ENCODE measurements at places on chromosomes 12 and 14.

- DNase-seq: no peak
- no peaks in the 10 kb centered on the region for H3K36me3 ChIP-seq
- H3K27ac ChIP-seq: no peak overlapping the region
- no peaks in the 10 kb centered on the region for H3K27me3 ChIP-seq
- no peak overlapping the region for H3K4me3 ChIP-seq
- no peaks in the 10 kb centered on the region for H3K4me1 ChIP-seq
These were observed 50.3 kb upstream of the TRIM9 start for GRCh38 chr14:51145246-51145645.

- no peaks in the 10 kb centered on the region for H3K36me3 ChIP-seq
- H3K27me3 ChIP-seq: no peaks in the 10 kb centered on the region
- no peak for DNase-seq
These were observed 66.0 kb upstream of the ACTN1 start for GRCh38 chr14:69044965-69045555.

DNA sequence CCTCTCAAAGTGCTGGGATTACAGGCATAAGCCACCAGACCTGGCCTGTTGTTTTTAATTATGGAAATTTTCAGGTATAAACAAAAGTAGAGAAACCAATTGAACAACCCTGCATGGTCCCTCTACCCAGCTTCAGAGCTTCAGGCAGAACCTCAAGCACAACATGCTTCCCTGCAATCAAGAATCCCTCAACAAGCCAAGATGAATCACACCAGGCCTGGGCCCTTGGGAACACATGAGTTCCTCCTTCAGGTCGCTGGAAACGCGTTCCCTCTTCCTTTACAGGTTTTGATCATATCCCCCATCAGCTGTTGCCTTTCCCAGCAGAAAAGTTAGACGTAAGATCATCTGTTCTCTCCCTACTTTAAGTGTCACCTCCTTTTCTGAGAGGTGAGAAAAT, 20.5 kb upstream of the CORO1C start:
- no peak overlapping the region for H3K27ac ChIP-seq
- H3K4me1 ChIP-seq: peaks cover 10% of the 10 kb centered on the region
- H3K36me3 ChIP-seq: no peaks in the 10 kb centered on the region
- no peak for DNase-seq
- H3K27me3 ChIP-seq: no peaks in the 10 kb centered on the region
- no peak overlapping the region for H3K4me3 ChIP-seq

GRCh38 chr12:122348505-122348904, 74.0 kb downstream of the CLIP1 start:
- H3K36me3 ChIP-seq: peaks cover 16% of the 10 kb centered on the region
- H3K27me3 ChIP-seq: no peaks in the 10 kb centered on the region
- H3K4me1 ChIP-seq: peaks cover 4% of the 10 kb centered on the region
- no peak overlapping the region for H3K27ac ChIP-seq

DNA sequence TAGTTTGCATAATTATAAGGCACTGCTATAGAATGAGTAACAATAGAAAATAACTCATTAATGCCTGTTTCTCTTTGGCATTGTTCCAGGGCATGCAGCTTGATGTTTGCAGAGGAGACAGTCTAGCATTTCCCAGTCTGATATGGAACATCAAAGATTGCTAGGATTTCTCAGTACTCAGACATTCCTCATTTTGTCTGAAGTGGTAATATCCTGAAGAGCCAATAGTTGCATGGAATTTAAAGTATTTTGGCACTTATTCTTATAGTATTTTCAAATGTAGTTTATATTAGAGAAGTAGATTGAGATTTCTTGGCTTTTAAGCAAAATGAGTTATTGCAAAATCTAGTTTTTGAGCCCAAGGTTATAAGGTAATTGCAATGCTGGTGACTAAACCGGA, 337.3 kb upstream of the E2F7 start:
- no peak overlapping the region for H3K27ac ChIP-seq
- H3K4me3 ChIP-seq: no peak overlapping the region
- H3K4me1 ChIP-seq: peaks cover 4% of the 10 kb centered on the region
- DNase-seq: no peak

GRCh38 chr12:46389031-46389616, 16.6 kb upstream of the SLC38A2 start:
- H3K27ac ChIP-seq: no peak overlapping the region
- H3K27me3 ChIP-seq: no peaks in the 10 kb centered on the region
- H3K4me3 ChIP-seq: peak overlapping the region; percentile 55
- peaks cover 55% of the 10 kb centered on the region for H3K4me1 ChIP-seq

DNA sequence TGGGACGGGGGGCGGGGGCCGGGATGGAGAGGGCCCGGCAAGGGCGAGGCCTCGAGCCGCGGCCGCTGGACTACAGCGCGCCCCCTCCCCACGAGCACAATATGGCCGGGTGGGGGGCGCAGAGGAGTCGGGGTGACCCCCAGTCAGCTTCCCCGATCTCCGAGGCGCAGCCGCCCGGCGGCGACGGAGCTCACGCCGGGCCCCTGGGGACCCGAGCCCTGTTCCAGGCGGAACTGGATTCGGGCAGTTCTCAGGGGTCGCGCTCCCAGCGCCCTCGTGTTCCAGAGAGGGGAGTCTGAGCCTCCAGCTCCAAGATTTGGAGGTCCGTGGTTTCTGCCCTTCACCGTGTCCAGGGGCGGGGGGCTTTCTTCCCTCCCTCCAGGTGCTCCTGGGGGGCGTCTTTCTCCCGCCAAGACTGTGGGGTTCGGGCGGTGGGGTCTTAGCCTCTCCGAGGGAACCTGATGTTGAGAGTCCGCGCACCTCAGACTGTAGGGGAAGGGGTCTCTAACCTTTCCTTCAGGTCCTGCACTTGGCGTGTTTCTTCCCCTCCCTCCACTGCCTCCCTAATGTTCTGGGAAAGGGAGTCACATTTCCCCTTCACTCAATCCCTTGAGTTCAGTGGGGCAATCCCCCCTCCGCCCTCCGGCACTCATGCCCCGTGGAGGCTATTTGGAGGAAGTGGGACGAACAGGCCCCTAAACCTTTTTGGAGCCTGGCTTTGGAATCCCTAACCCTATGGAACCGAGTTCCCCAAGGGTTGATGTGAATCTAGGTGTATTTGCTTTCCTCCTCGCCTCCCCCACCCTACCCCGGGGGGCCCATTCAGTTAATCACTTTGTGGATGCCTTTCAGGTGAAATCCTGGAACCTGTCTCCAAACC, 584 bp downstream of the ACVR1B start:
- peaks cover 21% of the 10 kb centered on the region for H3K27me3 ChIP-seq
- DNase-seq: no peak
- H3K36me3 ChIP-seq: no peaks in the 10 kb centered on the region
- H3K4me1 ChIP-seq: peaks cover 45% of the 10 kb centered on the region

- no peaks in the 10 kb centered on the region for H3K36me3 ChIP-seq
- H3K4me1 ChIP-seq: peaks cover 7% of the 10 kb centered on the region
- DNase-seq: no peak
- H3K4me3 ChIP-seq: no peak overlapping the region
- no peak overlapping the region for H3K27ac ChIP-seq
These were observed 112.3 kb upstream of the BCL2L14 start for GRCh38 chr12:11958221-11959091.
